Hematopoietic multipotent progenitor cell treated with erythropoietin and hydrocortisone succinate and interleukin-3 and kit ligand, for 8 days (in vitro differentiated cells): ENCODE measurements at places on chromosomes 5 and 9.

GRCh38 chr9:89594811-89595550 lies 9.8 kb upstream of the GADD45G start:
- DNase-seq, result no peak

DNA sequence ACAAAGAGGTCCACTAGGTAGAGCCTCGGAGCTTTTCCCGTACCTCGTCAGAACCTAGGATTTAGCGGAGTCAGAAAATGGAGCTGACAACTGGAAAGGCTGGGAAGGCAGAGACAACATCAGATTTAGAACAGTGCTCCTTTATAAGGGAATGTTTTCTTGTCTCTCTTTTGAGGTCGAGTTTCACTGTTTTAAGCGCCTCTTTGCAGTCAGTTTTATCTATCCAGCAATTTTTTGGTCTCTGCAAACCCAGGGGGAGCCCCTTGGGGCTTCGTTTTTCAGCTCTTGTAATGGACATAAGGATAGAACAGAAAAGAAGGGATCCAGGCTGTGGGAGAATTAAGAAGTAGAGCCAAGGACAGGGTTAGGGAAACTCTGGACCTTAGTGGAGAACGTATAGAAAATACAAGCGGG lies 80.5 kb downstream of the FNBP1 start:
- no peak for DNase-seq

GRCh38 chr9:131992906-131993657 lies 86.6 kb downstream of the MED27 start:
- DNase-seq, result no peak

DNA sequence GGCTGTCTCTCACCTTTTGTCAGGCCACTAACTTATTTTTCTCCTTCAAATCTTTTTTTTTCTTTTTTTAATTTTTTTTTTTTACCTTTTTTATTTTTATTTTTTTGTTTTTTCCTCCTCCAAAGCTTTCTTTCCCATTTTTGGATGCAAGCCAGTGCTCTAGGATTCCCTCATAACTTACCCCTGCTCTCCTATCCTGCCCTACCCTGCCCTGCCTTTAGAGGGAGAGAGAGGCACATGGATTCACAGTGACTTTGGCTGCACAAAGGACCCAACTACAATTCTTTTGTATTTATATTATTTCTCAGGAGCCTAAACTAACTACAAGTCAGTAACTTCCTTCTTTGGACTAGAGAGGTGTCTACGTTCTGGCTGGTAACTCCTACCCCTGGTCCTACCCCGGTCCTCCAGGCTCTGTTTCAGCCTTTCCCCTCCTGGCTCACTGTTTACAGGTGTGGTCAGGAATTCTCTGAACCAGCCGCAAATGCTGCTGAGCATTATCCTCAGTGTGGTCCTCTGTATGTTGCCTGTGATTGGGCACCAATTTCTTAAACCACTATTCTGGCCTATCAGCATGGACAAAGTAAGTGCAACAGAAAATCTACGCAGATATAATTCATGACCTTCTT lies 8.4 kb upstream of the RUSC2 start:
- peak; percentile 72 for DNase-seq

DNA sequence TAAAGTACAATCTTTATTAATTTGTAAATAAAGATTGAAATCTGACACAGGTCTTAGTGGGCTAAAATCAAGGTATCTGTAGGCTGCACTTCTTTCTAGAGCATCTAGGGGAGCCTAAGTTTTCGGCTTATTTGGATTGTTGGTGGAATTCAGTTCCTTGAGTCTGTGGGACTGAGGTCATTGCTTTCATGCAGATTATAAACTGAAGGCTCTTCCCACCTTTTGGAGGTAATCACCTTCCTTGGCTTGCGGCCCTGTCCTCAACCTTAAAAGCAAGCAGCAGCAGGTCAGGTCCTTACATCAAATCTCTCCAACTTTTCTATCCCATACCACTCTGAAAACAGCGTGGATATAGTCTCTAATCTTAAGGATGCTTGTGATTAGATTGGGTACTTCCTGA lies 25.9 kb downstream of the MAT2B start:
- no peak for DNase-seq

GRCh38 chr5:90740244-90740799 lies 181.7 kb downstream of the ADGRV1 start:
- no peak for DNase-seq

DNA sequence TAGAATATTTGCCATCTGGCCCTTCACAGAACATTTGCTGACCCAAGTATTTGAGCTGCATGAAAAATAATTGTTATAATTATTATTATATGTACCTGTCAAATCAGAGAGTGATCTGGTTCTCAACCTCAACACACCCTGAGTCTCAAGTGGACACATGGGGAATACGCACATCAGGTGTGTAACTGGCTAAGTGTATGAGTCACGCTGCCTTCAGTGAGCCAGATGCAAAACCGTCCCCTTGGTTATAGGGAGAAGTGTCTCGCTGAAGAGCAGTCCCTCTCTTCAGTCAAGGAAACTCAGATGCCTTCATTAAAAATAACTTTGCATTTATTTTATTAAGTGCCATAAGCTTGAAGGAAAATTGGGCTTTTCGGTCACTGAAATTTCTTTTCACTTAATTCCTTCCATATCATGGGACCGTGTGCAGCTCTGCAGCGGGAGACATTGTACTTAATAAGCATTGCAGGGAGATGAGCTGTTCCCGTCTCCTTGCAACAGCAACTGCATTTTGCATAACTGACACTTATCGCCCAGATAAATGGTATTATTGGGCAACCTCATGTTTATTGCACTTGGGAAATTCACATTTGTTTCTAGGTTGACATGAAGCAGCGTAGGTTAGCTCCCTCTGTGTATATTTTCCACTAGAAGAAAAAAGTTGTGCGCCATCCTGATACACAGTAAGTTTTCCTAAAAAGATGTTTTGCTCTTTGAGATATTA lies 512.3 kb upstream of the DAP start:
- no peak for DNase-seq

DNA sequence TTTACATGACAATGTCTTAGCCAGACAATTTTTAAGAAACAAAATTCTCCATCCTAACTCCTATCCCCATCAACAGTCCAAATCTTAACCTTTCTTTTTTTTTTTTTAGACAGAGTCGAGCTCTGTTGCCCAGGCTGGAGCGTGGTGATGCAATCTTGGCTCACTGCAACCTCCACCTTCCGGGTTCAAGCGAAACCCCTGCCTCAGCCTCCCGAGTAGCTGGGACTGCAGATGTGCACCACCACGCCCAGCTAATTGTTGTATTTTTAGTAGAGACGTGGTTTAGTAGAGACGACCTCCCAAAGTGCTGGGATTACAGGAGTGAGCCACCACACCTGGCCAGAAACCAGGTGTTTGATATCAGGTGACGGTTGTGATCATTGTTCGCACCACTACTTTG lies 10.2 kb downstream of the ABL1 start:
- DNase-seq, result no peak

DNA sequence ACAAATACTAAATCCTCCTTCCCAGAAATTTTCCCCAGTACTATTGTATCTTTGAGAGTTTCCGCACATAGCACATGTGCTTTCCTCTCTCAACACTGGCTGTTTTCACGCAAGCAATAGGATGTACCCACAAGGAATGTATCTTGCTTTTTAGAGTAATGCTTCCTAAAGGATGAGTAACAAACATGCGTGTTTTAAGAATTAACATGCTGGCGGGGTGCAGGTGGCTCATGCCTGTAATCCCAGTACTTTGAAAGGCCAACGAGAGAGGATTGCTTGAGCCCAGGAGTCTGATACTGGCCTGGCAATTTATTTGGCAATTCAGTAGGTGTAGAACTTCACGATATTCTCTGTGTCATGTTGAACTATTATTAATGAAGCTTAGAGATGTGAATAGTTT lies 4.6 kb downstream of the RUFY1 start:
- DNase-seq, result no peak

DNA sequence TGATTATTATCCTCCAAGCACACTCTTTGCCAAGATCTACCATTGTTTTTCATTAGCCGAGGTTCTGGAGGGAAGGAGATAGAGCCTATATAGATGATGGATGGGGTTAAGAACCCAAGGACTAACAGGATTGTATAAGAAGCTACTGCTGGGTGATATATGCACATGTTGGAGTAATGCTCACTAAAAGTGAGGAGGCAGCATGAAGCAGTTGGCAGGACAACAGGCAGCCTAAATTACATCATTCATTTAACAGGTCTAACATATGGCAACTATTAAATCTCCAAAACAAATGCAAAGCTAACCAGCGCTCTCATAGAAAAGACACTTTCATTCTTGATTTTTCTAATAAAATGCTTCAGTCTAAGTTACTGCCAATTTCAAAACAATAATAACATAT lies 293.2 kb downstream of the EPB41L4A start:
- no peak for DNase-seq

GRCh38 chr5:38720554-38721361 lies 125.1 kb upstream of the OSMR start:
- DNase-seq, result no peak

DNA sequence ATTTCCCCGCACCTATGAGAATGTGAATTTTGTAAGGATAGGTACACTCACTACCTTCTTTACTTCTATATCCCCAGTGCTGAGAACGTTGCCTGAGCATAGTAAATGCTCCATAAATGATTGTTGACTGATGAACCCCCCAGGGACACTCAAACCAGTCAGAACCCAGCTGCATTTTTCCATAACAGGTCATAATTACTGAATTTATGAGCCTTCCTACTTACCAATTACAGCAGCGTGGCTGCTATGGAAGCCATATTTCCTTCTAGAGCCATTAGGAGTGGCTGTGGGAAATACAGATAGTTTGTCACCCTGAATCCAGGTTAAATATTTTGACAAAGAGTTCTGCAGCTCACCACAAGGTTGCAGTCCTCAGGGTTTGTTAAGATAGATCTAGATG lies 135.0 kb downstream of the TAF11L14 start:
- no peak for DNase-seq

DNA sequence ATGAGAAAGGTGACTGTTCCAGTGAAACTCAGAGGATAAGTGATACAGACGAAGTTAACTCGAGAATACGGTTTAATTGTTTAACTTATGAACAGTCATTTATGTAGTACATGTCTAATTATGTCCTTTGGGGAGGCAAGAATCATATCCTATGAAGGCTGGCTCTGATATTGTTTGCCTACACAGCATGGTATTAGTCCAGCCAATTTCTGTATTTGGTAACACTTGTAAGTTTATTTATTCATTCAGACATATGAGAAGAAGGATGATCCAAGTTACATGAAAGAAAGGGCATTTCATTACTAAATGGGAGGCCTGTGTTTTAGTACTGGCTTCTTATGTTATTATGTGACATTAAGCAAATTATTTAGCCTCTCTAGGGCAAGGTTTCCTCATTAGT lies 199.7 kb downstream of the NNT start:
- no peak for DNase-seq

DNA sequence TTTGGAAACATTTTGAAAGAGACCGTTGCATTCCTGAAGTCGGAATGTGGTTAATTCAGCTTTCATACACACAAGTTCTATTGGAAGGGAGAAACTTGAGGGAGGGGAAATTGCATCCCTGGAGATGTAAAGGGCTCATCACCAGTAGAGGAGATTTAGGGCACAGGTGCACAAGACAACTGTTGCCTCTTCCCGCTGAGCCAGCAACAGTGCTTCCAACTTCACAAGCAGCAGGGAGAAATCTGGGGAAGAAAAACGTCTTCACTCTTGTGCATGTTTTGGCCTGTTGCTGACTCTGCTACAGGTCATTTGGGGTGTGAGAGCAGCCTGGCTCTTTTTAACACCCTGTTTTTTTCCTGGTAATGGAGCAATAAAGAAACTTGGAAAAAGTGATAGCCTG lies 277.9 kb downstream of the GAS1 start:
- no peak for DNase-seq

- no peak for DNase-seq
Measured at GRCh38 chr9:129284607-129285291, 106.7 kb upstream of the IER5L start.

GRCh38 chr9:15157381-15157780 lies 149.6 kb downstream of the TTC39B start:
- DNase-seq, result no peak

DNA sequence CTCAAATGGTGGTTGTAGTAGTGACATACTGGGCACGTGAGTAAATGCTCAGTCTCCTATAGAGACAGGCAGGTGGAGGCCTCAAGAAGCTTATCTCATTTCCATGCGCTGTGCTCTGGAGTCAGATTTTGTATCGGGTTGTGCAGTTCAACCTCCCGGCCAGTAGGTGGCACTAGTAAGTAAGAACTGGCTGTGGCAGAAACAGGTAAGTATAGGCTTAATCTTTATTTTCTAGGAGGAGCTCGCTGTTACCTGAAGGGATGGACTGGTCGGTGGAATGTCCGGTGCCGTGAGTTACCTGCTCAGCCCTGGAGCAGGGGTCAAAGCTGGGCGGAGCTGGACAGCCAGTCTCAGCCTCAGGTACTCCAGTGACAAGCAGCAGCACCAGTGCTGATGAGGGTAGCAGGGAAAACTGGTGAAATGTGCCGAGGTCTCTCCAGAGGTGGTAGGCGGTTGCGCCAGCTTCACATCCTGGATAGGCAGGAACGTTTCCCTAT lies 880.1 kb upstream of the SEMA6A start:
- peak; percentile 62 for DNase-seq

DNA sequence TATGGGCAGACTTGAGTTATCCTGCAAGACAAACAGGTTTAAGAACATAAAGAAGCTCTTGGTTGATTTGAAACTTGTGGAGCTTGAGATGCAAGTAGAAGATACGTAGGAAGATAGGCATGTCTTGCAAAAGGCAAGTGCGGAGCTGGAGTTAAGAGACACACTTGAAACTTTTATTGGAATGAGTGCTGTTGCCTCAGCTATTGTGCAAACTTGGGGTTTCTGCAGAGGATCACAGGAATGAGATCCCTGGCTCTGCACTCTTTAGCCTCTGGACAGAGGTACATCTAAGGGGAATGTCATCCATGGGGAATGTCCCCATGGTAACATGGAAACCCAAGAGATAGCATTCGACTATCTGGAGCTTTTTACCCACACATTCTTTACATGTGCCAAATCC lies 121.1 kb downstream of the ADCY2 start:
- no peak for DNase-seq

- peak; percentile 30 for DNase-seq
Measured at GRCh38 chr9:35905912-35906679, at the start of gene HRCT1. HRCT1 (plus strand) TSS chr9:35906202; CDS start chr9:35906288, 86 bp downstream.

DNA sequence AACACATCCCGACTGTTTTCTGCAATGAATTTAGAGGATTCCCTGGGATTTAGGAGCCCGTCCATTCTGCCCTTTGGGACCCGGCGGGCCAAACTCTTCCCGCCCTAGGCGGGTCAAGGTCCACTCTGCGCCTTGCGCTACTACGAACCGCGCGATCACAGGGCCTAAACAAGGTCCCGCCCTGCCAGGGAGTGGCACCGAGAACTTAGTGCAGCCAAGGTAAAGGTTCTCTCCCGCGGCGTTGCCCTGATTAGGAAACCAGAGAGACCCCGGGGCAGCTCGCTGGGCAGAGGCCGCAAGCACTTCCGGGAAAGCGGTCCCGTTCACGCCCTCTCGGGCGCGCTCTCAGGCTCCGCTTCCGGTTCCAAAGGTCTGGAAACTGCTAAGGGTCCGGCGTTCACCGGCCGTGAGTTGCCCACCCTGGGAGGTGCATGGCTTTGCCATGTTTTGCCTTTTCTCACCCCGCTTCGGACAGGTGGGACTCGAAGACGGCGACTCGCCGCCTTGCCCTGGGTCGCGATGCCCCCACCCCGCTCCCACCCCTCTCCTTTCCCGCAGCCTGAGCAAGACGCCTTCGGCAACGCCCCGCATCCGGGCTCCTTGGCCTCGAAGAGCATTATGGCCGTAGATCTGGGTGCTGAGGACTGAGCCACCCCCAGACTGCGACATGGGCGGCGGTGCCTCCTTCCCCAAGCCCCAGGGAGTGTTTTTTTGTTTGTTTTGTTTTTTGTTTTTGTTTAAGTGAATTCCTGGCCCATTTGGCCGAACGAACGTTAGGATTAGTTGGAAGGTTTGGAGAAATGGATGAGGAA lies 23.4 kb downstream of the HNRNPK start:
- DNase-seq, result peak; percentile 84

- DNase-seq, result no peak
Measured at GRCh38 chr5:148011398-148012137, 52.2 kb upstream of the SPINK5 start.
